Epithelial cell of proximal tubule (primary cell): ENCODE measurements at places on chromosomes 13 and 19.

DNA sequence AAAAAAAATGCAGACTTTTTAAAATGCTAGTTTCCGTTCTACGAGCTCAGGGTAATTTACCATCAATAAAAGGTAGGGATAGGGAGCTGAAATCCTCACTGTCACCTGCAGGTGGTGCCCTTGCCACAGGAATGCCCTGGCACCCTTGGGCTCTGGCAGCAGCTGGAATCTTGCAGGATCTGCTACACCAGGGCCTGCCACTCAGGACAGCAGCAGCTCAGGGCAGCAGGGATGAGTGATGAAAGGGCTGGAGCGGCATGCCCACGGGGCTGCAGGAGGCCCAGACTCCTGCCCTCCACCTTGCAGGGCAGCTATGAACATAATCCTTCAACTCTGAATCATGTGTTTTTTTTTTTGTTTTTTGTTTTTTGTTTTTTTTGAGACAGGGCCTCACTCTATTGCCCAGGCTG lies 54.0 kb downstream of the GNG7 start:
- no peak for DNase-seq

- DNase-seq: no peak
Measured at GRCh38 chr13:98606296-98606695, 29.4 kb upstream of the STK24 start.

GRCh38 chr19:3014135-3014534 lies 14.9 kb downstream of the TLE2 start:
- no peak for DNase-seq

GRCh38 chr13:68304286-68304893 lies 1074.3 kb upstream of the PCDH9 start:
- no peak for DNase-seq

- DNase-seq: no peak
Measured at GRCh38 chr13:24092108-24092507, 68.4 kb upstream of the SPATA13 start.

- no peak for DNase-seq
Measured at GRCh38 chr13:103948426-103948825, 882.2 kb upstream of the SLC10A2 start.

GRCh38 chr19:3179739-3180293 lies 1.2 kb downstream of the S1PR4 start:
- no peak for DNase-seq

- no peak for DNase-seq
Measured at GRCh38 chr13:95075506-95075905, 225.7 kb downstream of the ABCC4 start.

- DNase-seq: no peak
Measured at GRCh38 chr19:16446724-16447368, 24.9 kb downstream of the EPS15L1 start.

- DNase-seq: no peak
Measured at GRCh38 chr13:40193286-40194223, 472.9 kb downstream of the FOXO1 start.

DNA sequence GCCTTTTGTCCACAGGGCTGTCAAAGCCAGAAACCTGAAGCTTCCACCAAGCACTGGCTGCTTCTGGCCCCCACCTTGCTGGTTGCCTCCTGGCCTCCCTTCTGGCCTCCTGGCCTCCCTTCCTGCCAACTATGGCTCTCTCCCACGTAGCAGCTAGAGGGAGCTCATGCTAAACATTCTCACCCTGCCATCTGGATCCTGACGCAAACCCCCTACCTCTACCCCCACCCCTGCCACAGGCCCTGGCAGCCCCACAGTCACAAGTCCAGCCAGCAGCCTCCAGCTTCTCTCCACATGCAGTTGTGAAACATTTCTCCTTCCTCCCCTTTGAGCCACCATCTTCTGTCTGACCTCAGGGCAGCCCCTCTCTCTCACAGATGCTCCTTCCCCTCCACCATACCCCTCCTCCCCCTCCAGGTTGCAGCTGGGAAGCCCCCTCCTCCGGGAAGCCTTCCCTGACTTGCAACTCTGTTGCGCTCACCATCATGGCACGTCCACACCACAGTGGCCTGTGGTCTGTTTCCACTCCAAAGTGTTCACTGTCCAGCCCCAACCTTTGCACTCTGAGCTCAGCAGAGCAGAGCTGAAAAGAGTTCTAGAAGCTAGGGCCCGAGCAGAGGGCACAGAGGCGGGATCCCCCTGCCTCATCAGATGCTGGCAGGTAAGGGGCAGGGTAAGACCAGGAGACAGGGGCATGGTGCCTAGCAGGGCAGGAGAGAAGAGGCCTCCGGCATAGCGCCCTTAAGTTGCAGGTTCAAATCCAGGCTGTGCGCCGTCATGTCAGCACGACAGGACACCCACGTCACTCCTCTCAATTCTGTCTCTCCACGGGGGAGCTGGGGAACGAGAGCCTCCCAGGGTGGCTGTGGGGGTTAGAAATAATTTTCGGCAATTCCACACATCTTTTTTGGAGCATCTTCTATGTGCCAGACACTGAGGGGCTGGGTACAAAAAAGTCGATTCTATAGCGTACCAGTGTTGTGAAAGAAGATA lies 7.3 kb downstream of the ADGRL1 start:
- no peak for DNase-seq

DNA sequence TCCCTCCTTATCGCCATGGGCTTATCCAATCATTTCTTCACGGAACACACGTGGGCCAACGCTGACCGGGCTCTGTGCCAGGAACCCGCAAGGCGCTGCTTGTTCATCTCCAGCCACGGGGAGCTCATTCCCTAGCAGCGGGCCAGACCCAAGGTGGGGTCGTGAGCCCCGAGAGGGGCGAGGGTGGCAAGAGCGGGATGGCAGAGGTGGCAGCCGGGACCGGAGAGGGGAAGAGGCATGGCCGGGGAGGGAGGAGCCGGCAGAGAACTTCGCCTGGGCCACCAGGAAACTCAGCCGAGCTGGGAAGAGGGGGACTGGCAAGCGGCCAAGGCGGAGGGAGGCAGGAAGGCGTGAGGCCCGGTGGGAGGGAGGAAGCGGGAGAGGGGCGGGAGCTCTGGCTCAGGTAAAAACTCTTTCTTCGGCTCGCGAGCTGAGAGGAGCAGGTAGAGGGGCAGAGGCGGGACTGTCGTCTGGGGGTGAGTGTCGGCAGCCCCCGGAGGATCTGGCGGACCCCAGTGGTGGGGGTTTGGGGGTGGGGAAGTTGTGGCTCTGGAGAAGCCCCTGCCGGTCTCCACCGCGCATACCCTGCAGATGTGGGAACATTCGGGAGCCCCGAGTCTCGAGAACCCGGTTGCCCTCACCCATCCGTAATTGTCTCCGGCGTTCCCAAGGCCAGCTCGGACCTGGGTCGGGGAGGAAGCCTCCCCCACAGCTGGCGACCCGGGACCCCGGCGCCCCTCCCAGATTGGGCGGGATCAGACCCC lies at the start of gene B3GNT3:
Gene B3GNT3, plus strand, starts transcription at position 408 of the 764 bp plus-strand sequence. CDS start 12,670 bp downstream, outside the sequence.
- DNase-seq: no peak

DNA sequence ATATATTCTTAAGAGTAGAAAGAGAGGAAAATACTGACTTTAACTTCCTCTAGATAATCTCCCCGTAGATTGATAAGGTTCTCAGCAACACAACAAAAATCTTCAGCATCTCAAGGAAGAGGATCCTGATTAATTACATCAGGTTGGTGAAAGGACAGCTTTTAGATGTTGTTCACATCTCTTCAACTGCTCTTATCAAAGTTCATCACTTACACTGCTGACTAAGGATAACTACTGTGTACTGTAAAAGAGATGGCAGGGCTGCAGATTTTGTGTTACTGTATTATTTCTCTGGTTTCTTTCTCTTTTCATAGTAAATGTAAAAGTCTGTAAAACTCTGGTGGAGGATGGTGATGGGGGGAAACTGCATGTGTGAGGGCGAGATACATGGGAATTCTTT lies 133.7 kb downstream of the PCDH9 start:
- no peak for DNase-seq

GRCh38 chr13:85142351-85142927 lies 656.8 kb downstream of the SLITRK6 start:
- no peak for DNase-seq

DNA sequence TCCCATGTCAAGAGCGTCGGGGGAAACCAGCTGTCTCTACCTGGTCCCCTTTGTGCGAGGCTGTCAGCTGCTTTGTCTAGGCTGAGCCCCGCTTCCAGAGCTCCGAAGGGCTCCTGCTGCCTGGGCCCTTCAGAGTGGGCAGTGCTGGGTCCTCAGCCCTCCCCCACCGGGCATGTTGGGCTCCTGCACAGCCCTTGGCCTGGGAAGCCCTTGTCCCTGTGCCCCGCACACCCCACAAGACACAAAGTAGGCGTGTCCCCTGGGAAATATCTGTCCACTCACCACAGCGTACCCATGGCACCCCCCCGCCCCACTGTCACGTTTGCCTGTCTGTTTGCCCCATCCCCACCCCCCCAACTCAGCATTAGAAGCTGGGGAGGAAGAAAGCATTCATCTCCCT lies 39.6 kb upstream of the RANBP3 start:
- DNase-seq: no peak

- no peak for DNase-seq
Measured at GRCh38 chr19:47582320-47582909, 9.5 kb upstream of the ZNF541 start.

GRCh38 chr13:85693889-85694511 lies 105.2 kb downstream of the SLITRK6 start:
- DNase-seq: no peak

DNA sequence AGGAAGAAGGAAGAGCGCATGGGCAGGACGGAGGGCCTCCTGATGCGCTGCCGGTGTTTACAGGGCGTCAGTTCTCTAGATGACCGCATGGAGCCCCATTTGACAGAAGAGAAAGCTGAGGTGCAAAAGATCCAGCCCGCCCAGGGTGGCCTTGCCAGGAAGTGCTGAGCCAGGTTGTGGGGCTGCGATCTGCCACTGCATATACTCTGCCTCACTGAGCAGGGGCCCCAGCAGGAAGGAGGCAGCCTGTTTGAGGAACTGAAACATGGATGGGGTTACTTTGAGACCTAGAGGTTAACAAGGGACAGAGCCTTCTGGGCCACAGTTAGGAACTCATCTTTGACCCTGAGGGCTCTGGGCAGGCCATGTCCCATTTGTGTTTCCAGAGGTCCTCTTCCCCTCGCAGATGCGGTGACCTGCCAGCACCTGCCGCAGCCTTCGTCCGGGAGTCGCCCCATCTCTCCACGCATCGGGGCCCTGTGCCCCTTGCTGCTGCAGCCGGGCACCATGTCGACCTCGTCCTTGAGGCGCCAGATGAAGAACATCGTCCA lies 3.2 kb downstream of the EPN1 start:
- no peak for DNase-seq

- DNase-seq: no peak
Measured at GRCh38 chr13:24861617-24862362, 97.8 kb downstream of the RNF17 start.

DNA sequence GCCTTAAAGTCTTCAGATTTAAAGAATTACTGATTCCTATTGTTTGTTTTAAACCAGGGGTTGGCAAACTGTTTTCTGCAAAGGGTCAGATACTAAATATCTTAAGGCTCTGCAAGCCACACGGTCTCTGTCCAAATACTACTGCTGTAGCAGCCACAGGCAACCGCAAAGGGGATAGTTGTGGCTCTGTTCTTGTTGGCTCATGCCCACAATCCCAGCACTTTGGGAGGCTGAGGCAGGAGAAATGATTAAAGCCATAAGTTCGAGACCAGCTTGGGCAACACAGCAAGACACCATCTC lies 22.4 kb downstream of the RANBP3 start:
- DNase-seq: no peak

- DNase-seq: no peak
Measured at GRCh38 chr13:112071102-112071722, 4.3 kb downstream of the SOX1 start.

GRCh38 chr19:8654591-8655339 lies 24.3 kb downstream of the NFILZ start:
- no peak for DNase-seq

- no peak for DNase-seq
Measured at GRCh38 chr13:111288276-111288675, 32.2 kb upstream of the TEX29 start.

DNA sequence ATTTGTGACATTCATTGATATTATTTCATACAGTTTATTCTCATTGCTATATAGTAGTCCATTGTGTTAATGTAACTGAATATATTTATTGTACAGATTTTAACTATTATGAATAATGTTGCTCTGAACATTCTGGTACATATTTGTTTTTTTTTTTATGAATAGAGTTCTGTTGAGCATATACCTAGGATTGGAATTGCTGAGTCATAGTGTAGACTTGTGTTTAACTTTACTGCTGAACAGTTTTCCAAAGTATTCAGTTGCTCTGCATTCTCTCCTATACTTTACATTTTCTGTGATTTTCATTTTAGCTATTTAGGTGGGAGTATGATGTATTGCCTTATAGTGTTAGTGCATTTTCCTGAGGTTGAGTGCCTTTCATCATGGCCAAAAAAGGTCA lies 97.5 kb downstream of the MAB21L1 start:
- DNase-seq: no peak

GRCh38 chr19:34957830-34958751 lies 5.9 kb downstream of the ZNF792 start:
- DNase-seq: no peak

DNA sequence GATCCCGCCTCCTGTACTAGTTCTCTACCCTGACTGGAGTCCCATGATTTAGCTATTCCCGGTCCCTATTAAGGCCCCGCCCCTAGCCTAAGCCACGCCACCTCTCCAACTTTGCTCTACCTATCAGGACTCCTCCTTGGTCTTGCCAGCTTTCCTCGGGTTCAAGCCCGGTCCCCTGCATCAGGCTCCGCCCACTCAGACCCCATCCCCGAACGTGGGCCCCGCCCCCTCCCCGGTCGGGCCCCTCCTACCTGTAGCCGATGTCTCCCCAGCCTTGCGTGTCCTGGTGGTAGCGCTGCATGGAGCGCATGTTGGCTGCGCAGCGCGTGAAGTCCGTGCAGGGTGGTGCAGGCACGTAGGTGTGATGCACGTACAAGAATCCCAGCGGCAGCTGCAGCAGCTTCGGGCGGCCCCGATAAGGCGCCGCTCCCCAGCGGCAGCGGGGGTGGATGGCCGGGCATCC lies 7.3 kb upstream of the RASAL3 start:
- no peak for DNase-seq

- peak; percentile 87 for DNase-seq
Measured at GRCh38 chr13:27043013-27043412, 128.6 kb downstream of the USP12 start.

- no peak for DNase-seq
Measured at GRCh38 chr13:101283782-101284181, 132.5 kb downstream of the NALCN start.

DNA sequence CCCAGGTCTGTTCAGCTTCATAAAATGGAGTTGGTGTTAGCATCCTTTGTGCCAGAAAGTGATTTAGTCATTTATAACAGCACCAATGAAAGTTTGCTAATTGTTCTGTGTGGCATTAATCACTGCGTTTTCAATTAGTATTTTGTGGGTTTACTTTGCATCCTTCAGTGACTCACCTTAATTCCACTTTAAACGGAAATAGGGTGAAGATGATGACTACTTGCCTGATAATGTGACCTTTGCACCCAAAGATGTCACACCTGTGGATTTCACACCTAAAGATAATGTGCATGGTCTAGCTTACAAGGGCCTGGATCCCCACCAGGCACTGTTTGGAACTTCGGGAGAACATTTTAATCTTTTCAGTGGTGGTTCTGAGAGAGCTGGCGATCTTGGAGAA lies 15.0 kb downstream of the GPATCH1 start:
- DNase-seq: no peak

GRCh38 chr19:50478901-50479715 lies 2.5 kb upstream of the GARIN5A start:
- no peak for DNase-seq

GRCh38 chr13:50994651-50995050 lies 85.1 kb downstream of the RNASEH2B start:
- DNase-seq: no peak

GRCh38 chr19:55527197-55528029 lies 9.5 kb downstream of the SBK2 start:
- no peak for DNase-seq

- DNase-seq: no peak
Measured at GRCh38 chr13:28488376-28489005, 6.4 kb downstream of the FLT1 start.
